Hematopoietic multipotent progenitor cell treated with erythropoietin and hydrocortisone succinate and interleukin-3 and kit ligand, for 6 days (in vitro differentiated cells): ENCODE measurements at places on chromosomes 7 and 10.

- no peak for DNase-seq
Observed at GRCh38 chr10:96693431-96693830, 26.9 kb downstream of the PIK3AP1 start.

GRCh38 chr10:30436671-30437030 is 2.7 kb downstream of the MAP3K8 start:
- no peak for DNase-seq

- no peak for DNase-seq
Observed at GRCh38 chr10:43176271-43176670, 38.0 kb downstream of the CSGALNACT2 start.

GRCh38 chr10:19578571-19578970 is 237.7 kb upstream of the PLXDC2 start:
- peak; percentile 18 for DNase-seq

GRCh38 chr10:85612833-85613232 is 753.8 kb downstream of the GRID1 start:
- DNase-seq = no peak

- peak; percentile 46 for DNase-seq
Observed at GRCh38 chr10:62384057-62384446, 9.9 kb downstream of the ZNF365 start.

- no peak for DNase-seq
Observed at GRCh38 chr7:23394488-23395171, 75.7 kb downstream of the IGF2BP3 start.

- no peak for DNase-seq
Observed at GRCh38 chr10:62631241-62631640, 173.3 kb upstream of the ADO start.

DNA sequence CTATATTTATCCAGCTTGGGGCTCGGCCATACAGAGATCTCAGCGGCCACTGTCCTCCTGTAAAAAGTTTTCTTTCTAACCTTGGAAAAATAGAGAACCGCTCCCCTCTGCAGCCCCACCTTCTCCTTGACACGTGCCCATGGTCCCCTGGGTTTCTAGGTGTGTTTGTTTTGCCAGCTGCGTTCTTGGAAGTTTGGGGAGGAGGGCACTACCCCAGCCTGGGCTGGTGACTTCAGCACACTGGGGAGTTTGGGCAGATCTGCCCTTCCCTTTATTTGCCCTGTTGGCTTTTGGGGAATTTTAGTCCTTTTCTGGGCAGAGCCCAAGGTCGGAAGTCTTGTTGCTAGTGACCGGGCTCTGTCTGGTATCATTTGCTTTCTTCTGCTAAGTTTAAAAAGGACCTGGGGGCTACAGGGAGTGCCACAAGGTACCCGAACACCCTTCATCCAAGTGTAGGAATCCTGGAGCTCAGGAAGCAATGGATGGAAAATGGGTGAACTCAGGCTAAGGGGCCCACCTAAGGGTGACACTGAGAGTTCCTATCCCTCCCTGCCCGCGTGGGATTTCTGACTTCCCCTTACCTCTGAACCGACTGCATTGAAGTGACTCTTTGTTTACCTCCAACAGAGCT is 1.7 kb downstream of the ADAMTS14 start:
- no peak for DNase-seq

GRCh38 chr10:92729886-92730285 is 40.1 kb downstream of the HHEX start:
- no peak for DNase-seq

DNA sequence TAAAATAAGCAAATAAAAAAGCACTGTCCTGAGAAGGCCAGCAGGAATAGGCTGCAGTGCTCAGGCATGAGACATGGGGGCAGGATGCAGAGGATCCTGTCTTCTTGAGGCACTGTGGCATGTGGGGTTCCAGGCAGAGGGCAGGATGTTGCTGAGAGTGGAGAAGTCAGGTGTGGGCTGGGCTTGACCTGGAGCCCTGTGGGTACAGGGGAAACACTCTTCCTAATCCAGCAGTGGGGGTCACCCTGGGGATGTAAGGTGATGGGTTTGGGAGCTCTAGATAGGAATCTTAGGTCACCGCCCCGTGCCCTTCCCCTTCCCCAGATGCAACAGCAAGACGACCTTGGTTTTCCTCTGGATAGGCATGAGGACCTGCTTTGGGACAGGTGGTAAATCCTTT is 13.6 kb downstream of the SUMF2 start:
- DNase-seq = no peak

DNA sequence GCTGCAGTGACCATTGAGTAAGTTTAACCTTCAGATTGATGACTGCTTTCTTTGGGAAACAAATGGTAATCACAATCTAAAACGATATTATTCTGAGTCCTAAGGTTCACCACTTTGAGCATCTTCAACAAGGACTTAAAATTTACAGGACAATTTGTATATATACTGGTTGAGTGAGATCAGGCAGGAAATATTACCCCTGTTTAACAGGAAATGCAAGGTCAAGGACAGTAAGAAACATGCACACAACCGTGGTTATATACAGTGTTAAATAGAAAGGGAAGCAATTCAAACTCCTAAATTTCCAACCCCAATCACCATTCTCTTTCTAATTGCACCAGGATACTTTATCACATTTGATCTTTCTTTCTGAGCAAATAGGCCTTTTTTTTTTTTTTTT is 96.1 kb downstream of the ZNF277 start:
- DNase-seq = no peak

- DNase-seq = no peak
Observed at GRCh38 chr10:49009199-49009979, 69.7 kb upstream of the LRRC18 start.

- DNase-seq = no peak
Observed at GRCh38 chr10:96648297-96648696, 61.5 kb upstream of the TM9SF3 start.

DNA sequence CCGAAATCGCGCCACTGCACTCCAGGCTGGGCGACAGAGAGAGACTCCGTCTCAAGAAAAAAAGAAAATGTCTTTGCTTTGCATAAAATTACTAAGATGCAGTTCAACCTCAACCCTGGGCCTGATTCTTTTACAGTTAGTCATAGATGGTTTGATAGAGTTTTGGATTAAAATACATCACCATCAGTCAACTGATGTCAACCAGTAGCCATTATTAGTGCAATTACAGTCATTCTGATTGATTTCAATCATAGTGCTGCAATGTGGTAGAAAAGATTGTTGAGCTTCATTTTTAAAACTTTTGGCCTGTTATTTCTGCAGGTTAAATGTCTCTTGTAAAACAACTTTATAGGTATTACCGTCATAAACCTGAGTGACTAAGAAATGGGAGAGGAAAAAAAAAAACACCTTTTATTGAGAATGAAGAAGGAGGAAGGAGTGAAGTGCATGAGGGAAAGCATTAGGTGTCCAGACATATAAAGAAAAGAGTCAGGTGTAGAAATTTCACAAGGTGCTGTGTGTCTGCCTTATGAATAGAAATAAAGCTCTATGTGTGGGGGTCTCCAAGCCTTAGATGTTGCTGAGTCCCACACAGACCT is 150.6 kb downstream of the TRIL start:
- DNase-seq = no peak

GRCh38 chr7:34900891-34901513 is 136.3 kb downstream of the DPY19L1 start:
- peak; percentile 37 for DNase-seq

DNA sequence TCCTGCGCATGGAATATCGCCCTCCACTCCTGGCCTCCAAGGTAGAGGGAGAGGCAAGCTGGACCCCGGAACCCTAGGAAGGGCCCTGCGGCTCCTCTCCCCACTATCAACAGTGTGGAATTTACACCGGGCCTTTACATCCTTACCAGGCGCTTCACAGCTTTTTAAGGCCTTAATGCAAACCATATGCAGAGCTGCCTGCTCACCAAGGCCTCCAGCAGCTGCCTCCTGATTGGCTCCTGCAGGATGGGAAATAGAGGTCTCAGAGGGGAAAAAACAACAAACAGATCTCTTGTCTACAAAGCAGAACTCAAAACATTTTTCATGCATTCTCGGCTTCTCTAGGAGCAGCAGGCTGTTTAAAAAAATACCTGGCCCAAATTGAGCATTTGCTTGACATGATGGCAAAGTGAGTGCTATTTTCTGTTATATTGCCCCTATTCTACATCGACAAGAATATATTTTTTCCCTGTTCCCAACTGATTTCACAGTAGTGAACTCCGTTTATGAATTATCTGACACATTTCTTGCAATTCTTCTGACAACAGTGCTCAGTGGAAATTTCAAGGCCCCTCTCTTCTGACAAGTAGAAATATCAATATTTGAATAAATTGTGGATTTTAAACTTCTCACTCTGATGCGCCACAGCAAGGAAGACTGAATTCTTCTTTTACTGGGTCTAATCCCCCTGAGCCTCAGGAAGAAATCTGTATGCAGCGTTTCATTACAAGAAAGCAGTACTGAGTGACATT is 51.7 kb downstream of the EBF3 start:
- no peak for DNase-seq

DNA sequence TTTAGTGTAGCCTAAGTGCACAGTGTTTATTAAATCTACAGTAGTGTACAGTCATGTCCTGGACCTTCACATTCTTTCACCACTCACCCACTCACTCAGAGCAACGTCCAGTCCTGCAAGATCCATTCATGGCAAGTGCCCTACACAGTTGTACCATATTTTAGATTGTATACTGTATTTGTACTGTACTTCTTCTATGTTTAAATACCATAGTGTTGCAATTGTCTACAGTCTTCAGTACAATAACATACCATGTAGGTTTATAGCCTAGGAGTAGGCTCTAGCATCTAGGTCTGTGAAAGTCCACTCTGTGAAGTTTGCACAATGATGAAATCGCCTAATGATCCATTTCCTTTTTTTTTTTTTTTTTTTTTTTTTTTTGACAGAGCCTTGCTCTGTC is 12.0 kb downstream of the EEPD1 start:
- DNase-seq = no peak

GRCh38 chr10:72480861-72481260 is 126.1 kb upstream of the DNAJB12 start:
- no peak for DNase-seq

DNA sequence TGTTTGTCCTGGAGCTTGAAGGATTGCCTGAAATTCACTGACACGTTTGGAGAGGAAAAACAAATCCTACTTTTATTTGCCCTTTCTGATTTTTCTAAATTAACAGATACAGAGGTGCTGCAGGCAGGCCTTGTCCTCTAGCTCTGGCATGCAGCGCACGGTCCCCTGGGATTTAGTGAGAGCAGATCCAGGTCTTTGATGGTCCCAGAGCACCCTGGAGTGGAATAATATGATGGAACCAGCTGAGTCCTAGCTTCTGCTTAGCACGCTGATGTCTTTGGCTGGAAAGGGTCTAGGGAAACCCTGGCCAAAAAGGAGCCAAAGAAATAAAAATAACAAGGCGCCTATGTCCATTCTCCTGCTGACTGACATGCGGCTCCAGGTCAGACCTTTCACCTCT is 40.5 kb downstream of the C10orf120 start:
- DNase-seq = no peak

- DNase-seq = no peak
Observed at GRCh38 chr10:110353244-110354119, 48.8 kb upstream of the SMNDC1 start.

DNA sequence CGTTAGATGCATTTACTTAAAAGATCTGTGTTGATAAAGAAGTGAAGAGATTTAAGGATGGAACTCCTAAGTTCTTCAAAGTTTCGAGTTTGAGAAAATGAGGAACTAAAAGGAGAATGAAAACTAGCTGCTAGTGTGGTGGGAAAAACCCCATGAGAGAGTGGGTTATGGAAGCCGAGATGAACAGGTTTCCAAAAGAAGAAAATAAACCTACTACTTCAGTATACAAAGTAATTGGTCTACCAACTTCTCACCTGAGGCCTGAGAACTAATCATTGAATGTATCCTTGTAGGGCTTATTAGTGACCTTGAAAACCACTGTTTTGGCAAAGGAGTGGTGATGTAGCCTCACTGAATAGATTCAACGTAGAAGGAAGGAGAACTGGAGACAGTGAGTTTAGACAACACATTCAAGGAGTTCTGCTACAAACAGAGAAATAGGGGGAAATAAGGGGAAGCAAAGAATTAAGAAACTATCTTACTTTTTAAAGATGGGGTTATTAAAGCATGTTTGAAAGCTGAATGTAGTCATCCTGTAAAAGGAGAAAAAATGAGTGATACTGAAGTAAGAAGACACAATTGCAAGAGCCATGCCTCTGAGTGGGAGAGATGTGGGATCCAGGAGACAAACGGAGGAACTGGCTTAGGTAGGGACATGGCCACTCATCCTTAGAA is 50.8 kb downstream of the CH25H start:
- no peak for DNase-seq

DNA sequence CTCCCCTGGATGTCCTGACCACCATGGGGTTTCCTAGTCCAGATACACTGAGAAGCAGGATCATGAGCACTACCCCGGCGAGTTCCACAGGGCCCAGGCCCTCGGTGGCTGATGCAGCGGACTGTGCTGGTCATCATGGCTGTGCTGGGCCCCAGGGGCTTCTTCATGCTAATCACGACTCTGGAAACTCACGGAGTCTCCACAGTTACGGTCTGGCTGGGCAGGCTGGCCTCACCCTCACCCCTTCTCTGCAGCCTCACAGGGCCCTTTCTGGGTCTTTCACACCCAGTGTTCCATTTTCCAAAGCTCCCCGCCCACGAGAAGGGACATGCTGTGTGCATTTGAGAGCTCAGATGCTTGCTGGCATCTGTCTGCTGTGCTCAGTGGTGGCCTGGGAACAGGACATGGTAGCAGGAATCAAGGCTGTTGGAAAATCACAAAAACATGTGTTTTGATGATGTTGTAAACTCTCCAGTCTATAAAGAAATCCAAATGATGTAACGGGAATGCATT is 119.0 kb downstream of the PTPN20 start:
- DNase-seq = no peak
